Cortex of kidney (tissue), 1 donor: ENCODE measurements at places on chromosomes 12 and 14.

DNA sequence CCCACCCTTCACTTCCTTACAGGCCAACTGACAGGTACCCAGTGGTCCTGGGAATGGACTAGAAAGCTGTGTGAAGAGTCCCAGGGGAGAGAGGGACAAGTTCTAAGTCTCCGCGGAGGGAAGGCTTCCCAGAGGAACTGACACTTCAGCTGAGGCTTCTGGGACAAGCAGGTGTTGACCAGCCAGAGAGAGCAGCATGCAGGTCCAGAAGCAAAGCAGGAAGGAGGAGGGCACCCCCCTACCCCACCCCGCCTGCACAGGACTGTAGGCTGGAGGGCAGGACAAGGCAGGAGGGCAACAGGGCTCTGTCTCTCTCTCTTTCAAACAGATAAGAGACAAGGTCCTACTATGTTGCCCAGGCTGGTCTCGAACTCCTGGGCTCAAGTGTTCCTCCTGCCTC lies 58.2 kb upstream of the CORO1C start:
- DNase-seq, result no peak

GRCh38 chr14:49851813-49852212 lies 775 bp downstream of the NEMF start:
- no peak for DNase-seq

DNA sequence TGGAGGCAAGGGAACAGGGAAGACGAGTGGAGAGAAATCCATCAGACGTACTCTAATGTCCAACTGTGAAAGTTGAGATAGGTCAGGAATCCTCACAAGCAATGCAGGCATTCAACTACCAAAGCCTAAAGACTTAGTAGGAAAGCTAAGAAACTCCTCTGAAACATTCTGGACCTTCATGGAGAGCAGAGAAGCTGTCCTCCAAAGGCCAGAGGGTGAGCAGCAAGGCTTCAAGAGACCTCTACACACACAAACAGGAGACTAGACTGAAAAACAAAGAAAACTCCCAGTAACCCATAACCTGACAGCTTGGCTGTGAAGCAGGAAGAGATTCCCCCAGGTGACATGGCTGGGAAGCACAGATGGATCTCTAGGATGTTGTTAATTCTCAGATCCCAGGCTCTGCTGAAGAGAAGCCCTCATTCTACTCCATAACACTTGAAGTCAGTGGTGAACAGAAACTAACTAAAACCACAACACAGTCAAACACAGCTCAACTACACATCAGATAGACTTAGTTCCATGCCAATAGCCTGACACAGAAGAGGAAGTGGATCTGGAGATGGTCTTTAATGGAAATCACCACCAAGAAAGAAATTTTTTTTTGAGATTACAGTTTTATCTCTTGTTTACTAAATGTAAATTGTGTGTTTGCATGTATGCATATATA lies 23.2 kb upstream of the LYZ start:
- no peak for DNase-seq

DNA sequence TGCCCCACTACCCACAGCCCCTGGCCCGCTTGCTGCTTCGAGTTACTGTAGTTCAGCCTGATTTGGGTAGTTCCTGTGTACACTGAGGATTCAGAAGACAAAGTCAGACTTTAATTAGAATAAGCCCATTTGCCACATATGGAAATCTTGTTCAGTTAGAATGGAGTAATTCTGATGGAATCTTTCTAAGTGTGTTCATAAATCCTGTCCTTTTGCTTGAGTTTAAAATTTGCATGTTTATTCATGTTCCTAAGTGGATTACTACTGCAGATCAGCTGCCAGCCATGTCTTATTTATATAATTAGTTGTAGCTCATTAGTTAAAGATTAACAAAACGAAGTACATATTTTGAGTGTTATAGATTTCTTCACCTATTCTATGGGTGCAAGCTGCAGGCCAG lies 504.5 kb downstream of the PCNX1 start:
- no peak for DNase-seq

GRCh38 chr14:99183311-99183710 lies 88.7 kb downstream of the BCL11B start:
- no peak for DNase-seq

GRCh38 chr14:102774391-102775153 lies 2.7 kb upstream of the TRAF3 start:
- no peak for DNase-seq

DNA sequence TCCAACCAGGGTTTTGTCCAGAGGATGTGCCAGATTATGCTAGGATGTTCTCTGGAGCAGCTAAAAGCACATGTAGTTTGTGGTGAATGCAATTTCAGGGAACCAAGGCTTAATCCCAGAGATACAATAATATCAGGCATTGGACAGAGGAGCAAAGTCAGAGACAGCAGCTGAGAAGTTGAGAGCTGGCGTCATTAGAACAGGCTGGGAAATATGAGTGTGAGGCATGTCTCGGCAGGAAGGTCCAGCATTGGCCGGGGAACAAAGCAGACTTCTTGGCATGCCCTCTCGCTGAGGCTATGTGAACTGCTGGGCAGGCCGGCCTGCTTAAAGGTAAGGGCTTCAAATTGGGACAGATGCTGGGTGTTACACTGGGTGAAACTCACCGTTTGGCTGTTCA lies 125.4 kb downstream of the CAND1 start:
- DNase-seq, result no peak

DNA sequence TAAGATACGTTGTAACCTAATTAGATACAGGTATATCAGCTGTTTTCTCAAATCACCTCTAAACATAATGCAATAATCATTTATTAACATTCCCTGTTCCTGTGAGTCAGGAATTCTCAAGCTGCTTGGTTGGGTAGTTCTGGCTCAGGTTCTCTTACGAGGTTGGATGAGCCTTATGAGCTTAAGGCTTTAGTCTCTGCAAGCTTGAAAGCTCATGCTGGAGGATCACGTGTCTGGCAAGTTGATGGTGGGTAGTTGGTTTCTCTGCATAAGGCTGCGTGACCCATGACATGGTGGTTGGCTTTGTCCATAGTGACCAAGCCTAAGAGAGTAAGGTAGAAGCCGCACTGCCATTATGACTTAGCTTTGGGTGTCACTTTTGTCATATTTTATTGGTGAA lies 62.0 kb downstream of the PLEKHA5 start:
- no peak for DNase-seq

GRCh38 chr12:4881266-4882064 lies 28.2 kb upstream of the KCNA1 start:
- no peak for DNase-seq

DNA sequence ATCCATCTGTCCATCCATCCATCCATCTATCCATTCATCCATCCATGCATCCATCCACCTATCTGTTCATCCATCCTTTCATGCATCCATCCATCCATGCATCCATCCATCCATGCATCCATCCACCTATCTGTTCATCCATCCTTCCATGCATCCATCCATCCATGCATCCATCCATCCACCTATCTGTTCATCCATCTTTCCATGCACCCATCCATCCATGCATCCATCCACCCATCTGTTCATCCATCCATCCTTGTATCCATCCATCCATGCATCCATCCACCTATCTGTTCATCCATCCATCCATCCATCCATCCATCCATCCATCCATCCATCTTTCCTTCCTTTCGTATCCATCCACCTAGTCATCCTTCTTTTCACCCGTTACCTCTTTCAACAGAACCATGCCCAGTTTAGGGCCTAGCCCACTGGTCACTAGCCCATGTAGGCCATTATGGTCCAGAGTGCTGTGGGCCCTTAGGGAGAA lies 66.3 kb downstream of the KIF26A start:
- no peak for DNase-seq

DNA sequence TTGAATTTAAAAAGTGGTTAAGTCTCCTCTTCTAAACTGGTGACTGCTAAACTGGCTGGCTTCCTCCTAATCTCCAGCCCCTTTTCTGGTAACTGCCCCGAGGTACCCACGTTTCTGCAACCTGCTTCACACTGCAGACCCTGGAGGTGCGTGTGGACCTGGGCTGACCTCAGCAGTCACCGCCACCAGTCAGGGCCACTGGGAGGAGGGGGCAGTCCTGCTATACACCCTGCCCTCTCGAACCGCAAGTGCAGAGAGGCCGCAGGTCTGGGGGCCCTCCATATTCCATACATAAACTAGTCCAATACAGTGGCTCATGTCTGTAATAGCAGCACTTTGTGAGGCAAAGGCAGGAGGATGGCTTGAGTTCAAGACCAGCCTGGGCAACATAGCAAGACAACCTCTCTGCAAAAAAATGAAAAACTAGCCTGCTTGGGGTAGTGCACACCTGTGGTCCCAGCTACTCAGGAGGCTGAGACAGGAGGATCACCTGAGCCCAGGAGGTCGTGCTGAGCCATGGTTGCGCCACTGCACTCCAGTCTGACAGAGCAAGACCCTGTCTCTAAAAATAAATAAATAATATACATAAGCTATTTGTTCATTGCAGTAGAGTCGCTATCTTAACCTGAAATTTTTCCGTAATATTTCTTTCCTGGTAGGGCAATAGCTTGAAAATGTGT lies 25.6 kb downstream of the VPS37B start:
- DNase-seq, result no peak

DNA sequence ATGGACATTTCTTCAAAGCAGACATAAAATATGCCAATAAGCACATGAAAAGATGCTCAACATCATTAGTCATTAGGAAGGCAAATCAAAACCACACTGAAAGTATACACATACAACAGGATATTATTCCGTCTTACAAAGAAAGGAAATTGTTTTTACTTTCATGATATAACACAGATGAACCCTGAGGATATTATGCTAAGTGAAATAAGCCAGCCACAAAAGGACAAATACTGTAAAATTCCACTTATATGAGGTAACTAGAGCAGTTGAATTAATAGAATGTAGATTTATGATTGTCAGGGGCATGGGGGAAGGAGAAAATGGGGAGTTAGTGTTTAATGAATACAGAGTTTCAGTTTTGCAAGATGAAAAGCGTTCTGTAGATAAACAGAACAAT lies 4.2 kb downstream of the ACYP1 start:
- DNase-seq, result no peak

DNA sequence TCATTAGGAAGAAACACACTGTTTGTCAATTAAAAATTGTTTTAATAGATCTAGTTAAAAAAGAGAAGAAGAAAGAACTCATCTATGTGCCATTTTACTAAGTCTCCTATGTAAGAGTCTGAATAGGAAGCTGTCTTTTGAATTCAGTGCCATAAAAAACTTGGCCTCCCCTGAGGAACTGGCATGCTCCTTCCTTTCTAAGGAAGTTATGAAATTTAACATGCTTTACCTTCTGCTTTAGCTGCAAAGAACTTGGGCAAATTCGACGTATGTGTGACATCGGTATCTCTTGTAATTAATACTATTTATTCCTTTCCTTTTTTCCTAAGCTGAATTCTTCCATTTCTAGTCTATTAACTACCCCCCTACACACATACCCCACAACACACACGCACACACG lies 12.5 kb downstream of the TM7SF3 start:
- no peak for DNase-seq

DNA sequence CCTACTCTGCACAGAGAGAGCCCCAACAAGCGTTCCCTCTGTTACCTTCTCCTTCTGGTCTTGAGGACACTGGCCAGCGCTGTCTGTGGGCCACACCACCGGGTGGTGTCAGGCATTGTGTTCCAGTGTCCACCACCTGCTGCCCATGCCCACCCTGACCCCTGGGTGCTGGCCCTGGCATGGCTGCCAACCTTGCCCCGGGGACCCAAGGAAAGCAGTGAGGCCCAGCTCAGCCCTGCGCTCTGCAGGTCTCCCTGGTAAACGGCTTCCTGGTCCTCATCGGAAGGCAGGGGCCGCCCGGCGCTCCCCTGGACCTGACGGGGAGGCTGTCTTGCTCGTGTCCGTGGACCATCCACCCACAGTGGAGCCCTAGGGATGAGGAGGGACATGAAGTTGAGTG lies 21.8 kb upstream of the MEG3 start:
- DNase-seq, result no peak

DNA sequence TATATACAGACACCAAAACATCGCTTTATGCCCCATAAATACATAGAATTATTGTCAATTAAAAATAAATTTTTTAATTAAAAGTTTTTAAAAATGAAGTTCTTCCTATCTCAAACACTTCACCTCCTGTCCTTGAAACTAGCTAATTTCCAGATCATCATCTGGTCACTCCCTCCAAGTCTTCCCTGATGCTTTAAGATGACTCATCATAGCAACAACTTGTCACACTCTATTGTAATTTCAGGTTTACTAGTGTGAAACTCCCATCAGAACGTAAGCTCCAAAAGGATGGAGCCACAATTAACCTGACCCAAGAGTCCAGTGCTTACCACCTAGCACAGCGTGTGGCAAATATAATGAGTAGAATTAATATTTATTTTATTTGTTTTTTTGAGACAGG lies 16.3 kb downstream of the GXYLT1 start:
- DNase-seq, result no peak

DNA sequence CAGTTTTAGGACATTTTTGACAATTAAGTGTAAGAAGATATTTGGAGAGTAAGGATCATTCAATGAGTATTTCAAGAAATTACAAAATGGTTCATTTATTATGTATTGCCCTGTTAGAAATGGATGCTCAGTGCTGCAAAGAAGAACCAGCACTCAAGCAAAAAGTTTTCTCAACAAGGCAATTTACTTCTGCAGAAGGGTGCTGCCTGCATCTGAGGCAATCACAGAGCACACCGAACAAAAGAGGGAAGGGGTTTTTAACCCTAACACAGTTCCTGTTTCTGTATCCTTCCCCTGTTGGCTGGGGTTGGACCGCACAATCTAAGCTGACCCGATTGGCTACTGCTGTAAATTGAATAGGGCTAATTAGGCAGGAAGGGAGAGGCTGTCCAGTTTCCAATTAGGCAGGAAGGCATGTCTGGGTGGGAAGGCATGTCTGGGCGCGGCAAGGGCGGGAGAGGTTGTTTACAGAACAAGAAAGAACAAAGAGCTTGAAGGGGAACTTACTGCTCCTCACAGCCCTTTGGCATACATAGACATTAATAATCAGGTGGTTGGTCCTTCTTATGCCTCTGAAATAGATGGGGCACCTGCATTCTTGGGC lies 41.4 kb downstream of the SPTSSA start:
- DNase-seq, result no peak

GRCh38 chr14:35543006-35543405 lies 9.0 kb downstream of the INSM2 start:
- no peak for DNase-seq

GRCh38 chr12:126182619-126183236 lies 1117.5 kb downstream of the AACS start:
- DNase-seq, result no peak

GRCh38 chr12:118884226-118884625 lies 97.1 kb upstream of the SRRM4 start:
- no peak for DNase-seq
